CD4-positive, alpha-beta T cell treated with Interleukin-12 subunit alpha and Interleukin-12 subunit beta, for 1 hour (primary cell): ENCODE measurements at places on chromosomes 4 and X.

DNA sequence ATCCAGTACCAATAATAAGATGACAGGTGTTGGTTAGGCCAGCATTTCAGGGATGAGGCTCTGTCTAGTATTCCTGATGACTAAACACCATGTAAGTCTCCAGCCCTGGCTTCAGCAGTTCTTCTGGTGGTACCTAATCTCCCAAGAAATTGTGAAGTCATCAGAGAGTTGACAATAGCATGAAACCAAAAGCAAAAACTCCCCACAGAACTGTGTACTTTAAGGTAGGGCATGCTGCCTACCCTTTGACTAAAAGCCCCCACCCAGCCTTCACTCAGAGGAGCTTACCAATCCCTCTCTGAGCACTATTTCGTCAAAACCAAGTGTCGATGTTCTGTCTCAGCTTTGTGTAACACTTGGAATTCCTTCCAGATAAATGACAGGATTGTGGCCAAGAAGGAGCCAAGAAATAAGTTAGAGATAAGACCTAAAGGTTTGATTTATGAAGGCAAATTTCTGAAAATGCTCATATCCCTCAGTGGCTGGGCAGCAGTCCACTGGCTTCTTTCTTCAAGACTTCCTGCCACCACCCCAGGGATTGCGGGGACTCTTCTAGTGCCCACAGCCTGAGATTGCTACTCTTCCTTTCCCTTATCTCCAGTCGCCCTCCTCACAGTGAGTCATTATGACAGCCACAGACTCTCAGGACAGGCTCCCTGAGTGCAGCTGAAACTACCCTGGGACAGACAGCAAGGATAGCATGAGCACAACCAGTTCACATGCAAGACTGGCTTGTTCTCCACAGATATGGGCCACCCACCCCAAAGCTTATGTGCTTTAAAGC is 67.3 kb upstream of the LHFPL1 start:
- no peak for DNase-seq

- DNase-seq: no peak
Observed at GRCh38 chr4:80841587-80842281, 188.8 kb upstream of the BMP3 start.

DNA sequence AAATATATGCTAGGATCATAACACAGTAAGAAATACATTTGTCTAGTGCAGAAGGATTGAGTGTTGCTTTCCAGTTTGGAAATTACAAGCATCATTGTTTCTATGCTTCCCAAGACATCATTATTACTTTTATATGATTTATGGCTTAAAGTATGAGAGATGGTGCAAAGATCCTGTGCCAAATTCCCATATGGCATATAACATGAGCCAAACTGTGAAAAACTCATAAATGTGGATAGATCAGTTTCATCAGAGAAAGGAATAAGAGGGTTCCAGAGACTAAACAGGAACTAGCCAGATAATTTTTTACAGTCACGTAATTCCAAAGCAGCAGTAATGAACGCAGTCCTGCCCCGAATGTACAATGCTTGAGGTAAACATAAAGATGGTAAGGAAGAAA is 126.3 kb downstream of the PRDM5 start:
- DNase-seq: no peak

DNA sequence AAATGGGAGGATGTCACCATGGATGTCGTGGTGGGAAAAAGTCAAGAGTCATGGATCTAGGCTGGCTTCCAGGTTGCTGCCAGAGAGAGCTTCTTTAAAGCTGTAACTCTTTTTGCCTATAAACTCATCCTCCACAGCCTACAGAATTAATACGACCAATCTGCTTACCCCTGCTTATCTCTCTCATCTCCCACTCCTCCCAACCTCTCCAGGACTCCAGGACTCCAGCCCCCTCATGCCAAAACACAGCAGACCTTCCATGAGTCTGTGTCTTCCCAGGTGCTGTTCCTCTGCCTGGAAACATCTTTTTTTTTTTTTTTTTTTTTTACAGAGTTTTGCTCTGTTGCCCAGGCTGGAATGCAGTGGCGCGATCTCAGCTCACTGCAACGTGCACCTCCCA is 15.3 kb upstream of the SLC10A4 start:
- no peak for DNase-seq

DNA sequence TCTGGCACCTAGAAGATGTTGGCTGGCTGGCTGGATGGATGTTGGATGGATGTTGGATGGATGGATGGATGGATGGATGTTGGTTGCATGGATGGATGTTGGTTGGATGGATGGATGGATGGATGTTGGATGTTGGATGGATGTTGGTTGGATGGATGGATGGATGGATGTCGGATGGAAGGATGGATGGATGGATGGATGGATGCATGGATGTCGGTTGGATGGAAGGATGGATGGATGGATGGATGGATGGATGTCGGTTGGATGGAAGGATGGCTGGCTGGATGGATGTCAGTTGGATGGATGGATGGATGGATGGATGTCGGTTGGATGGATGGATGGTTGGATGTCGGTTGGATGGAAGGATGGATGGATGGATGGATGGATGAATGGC is 96.7 kb downstream of the PSAPL1 start:
- no peak for DNase-seq

DNA sequence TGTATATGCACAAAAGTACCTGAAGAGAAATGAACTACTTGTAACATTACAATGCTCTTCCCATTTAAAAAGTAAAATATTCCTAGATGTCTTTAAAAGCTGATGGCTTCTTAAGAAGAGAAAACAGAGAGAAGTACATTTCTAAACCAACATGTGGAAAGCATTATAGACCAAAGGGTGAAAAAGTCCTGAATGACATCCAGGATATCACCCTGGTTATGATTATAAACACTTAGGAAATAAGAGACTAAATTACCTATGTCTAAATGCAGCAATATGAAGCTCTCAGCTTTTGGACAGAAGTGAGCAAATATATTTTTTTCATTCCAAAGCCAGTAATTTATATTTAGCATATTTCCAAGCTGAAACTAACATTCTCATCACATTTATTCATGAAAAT is 21.7 kb upstream of the EGFL6 start:
- no peak for DNase-seq

- DNase-seq: no peak
Observed at GRCh38 chr4:151296227-151296626, 19.3 kb downstream of the PRSS48 start.

DNA sequence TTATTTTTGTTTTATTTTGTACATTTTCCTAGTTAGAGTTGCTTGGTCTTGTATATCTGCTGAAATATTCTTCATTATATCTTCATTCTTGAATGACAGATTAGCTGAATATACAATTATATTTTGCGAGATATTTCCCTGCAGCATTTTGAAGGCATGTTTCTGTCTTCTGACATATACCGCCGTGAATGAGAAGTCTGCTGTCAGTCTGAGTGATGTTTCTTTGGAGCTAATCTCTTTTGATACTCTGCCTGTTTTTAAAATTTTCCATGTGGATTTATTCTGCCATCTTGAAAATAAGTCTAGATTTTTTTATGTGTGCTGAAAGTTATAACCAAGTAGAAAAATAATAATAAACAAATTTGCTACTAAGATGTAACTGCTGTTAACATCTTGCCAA is 148.5 kb downstream of the MAGEC1 start:
- no peak for DNase-seq

DNA sequence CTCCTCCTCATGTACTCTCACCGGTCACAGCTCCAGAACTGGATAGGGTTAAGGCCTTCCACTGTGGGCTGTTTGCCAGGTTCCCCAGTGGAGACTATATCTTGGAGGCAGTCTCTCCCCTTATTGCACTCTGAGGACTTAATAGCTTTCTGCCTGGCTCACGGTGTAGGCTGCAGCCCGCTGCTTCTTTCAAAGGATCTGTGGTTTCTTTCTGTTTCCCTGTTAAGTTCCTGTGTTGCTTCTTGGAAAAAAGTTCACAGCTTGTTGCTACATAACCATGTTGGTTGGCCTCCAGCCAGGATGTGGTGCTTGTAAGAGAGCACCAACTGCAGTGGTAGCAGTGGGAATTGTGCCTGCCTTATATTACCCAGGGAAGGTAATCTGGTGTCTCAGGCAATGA is 24.9 kb upstream of the ZDHHC15 start:
- no peak for DNase-seq

DNA sequence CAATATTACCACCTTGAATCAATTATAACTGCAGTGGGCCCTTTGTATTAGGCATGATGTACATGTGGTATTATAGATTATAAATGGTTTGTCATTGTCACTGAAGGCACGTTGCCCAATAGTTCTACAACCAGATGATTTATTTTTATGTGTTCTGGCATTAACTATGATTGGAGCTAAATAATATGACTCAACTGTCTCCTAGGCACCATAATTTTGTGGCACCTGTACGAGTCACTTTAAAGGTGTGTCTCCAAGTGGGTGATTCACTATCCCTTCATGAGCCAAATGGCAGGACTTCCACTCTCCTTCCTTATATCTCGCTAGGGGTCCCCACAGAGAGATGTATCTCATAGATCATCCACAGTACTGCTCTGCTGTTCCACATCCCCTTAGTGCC is 6.1 kb upstream of the SMPX start:
- DNase-seq: no peak

DNA sequence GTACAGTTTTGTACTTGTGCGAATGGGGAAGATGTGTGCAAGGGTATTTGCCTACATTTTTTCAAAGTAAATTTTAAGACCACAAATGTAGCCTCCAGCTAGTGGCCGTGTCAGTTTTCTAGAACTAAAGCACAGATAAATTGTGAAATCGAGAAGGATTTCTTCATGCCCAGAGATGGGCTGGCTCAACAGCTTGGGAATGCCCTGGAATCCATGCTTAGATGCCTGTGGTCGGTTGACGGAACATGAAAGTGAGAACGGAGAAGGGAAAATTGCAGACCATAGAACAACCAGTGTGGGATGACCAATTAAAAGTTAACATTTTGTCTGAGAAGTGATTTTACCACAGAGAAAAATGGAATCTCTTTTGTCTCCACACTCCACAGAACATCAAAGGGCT is 73.2 kb upstream of the VCX2 start:
- DNase-seq: no peak
